Right forelimb (tissue), 1 donor: ENCODE measurements at places on chromosomes 4 and X.

- DNase-seq = no peak
Observed at GRCh38 chr4:186707996-186708395, 15.7 kb downstream of the FAT1 start.

DNA sequence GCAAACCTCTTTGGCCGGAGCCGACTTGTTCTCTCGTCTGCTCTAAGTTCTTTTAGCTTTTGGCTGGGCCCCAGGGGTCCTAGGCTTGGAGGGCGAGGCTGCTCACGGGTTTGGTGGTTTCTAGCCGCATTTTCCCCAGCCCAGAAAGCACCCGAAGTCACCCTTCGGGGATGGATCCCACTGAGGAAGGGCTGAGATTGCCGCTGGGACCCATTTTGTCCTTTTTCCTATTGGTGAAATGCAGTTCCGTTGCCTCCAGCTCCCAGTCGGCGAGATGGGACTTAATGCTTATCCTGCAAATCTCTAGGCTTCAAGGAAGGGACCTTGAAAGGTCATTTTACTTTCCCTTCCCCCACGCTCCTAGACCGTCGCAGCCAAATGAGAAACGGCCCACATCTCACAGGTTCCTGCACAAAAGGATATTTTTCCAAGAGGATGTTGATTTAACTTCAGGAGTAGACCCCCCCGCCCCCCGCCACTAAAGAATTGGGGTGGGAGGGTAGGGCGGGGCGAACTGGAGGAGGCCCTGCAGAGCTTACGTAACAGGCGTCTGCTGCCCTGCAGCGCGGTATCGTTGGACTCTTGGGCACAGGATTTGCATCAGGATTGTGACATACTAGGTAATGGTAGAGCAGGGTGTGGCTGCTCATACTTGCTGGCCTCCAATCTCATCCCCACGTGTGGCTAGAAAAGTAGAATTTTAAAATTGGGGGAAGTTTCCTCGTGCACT lies 564 bp downstream of the PGK1 start:
- DNase-seq = peak; percentile 54

- no peak for DNase-seq
Observed at GRCh38 chr4:79848329-79848728, 224.7 kb downstream of the ANTXR2 start.

DNA sequence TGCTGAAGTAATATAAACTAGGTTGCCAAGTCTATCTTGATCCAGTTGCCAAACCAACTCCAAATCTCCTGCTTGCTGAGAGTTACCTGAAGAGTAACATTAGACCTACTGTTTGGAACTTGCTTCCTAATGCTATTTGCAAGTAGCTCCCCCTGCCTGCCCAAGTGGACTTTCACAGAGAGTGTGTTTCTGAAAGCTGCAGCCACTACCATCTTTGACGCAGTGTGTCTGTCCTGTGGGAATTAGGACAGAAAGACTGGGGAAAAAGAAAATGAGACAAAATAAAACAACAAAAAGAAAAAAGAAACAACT lies 195.0 kb upstream of the HS3ST1 start:
- no peak for DNase-seq

DNA sequence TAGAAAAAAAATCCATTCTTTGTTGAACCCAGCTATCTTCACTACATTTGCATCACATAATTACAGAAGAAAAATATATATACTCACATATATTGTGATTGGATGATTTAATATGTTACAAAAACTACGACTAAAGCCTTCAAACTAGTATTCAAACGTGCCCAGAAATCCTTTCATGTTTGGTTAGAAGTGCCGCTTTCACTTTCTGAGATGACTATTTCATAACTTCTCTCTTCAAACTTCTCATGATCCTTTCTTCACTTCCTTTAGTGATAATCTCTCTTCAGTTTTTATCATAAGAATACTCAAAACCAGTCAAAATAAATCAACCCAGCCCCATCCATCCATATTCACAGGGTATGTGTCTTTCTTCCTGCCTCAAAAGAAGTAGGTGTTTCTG lies 50.8 kb upstream of the NAF1 start:
- no peak for DNase-seq

- DNase-seq = no peak
Observed at GRCh38 chr4:8117278-8117682, 41.3 kb downstream of the ABLIM2 start.

GRCh38 chrX:13345438-13345837 lies 25.6 kb upstream of the ATXN3L start:
- DNase-seq = no peak

- no peak for DNase-seq
Observed at GRCh38 chr4:56139241-56139827, 190.6 kb downstream of the CEP135 start.

GRCh38 chr4:157014621-157015591 lies 43.3 kb upstream of the PDGFC start:
- DNase-seq = no peak

GRCh38 chr4:110742143-110742542 lies 119.3 kb upstream of the PITX2 start:
- no peak for DNase-seq

GRCh38 chr4:126986828-126987227 lies 645.9 kb upstream of the INTU start:
- DNase-seq = no peak

DNA sequence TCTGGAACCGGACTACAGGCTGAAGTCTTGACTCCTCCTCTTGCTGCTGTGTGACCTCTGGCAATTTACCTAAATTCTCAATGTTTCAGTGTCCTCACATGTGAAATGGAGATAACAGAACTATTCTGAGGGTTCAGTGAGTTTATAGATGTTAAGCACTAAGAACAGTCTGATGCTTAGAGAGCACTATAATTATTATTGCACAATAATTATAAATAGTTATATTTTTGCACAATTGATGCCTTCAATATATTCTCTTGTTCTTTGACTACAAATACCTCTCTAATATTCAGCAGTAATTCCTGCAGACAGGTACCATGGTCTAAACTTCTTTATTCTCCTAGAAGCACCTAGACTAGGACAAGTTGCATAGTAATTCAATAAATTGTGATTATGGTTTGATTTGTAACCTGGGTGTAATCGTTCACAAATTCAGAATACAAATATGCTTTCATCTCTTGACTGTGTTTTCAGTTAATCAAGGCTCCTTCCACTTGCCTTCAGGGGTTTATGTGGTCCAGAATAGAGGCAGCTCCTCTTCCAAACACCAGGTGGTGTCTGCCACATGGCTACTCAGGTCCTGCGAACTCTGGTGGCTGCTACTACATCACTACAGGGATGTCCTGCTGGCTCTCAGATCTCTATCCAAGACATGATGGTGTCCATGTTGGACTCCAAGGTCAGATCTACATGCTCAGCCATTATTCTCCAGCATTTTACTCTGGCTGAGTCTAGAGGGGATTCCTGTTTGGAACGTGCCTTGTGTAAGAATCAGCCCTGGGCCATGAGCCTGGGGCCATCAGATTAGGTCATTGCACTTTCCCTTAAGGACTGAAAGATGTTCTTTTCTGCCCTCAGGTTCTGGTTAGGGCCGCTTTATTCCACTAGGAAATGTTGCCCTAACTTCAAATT lies 103.4 kb downstream of the QRFPR start:
- no peak for DNase-seq

GRCh38 chr4:173573286-173573685 lies 43.3 kb upstream of the HAND2 start:
- no peak for DNase-seq

GRCh38 chr4:156329779-156330178 lies 376.1 kb upstream of the CTSO start:
- DNase-seq = no peak

DNA sequence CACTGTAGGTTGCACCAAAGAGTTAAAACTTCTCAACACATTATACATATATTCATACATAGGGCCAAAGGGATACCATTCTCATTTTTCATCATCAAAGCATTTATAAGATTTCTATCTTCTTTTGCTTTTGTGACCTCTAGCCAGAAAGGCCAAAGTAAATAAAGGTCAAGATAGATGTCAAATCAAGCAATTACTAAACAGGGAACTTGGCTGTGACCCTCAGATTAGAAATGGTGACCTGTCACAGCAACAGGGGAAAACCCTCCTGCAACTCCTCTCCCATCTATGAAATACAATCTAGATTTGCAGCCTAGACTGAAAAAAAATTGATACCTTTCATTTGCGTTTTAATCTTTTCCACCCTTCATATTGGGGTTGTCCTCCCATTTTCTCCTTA lies 225.6 kb upstream of the FAM241A start:
- DNase-seq = no peak

DNA sequence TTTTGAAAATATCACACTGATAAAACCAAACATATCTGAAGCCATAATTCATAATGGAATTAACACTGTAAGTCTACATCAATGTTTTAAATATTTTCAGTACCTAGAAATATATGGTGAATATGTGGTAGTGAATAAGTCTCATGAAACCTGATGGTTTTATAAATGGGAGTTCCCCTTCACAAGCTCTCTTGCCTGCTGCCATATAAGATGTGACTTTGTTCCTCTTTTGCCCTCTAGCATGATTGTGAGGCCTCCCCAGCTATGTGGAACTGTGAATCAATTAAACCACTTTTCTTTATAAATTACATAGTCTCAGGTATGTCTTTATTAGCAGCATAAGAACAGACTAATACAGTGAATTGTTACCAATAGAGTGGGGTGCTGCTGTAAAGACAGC lies 536.8 kb upstream of the GALNT7 start:
- DNase-seq = no peak

- no peak for DNase-seq
Observed at GRCh38 chrX:47191806-47192401, 1.7 kb upstream of the UBA1 start.

GRCh38 chrX:9326369-9326768 lies 138.5 kb upstream of the TBL1X start:
- DNase-seq = no peak

- no peak for DNase-seq
Observed at GRCh38 chr4:140256335-140256734, 102.4 kb upstream of the MAML3 start.

GRCh38 chr4:6338175-6338950 lies 68.7 kb downstream of the WFS1 start:
- no peak for DNase-seq

- no peak for DNase-seq
Observed at GRCh38 chrX:20140420-20140819, 1.2 kb downstream of the EIF1AX start.

GRCh38 chrX:31036895-31037294 lies 34.9 kb downstream of the FTHL17 start:
- DNase-seq = no peak

- no peak for DNase-seq
Observed at GRCh38 chr4:109945056-109945455, 32.4 kb downstream of the EGF start.

- no peak for DNase-seq
Observed at GRCh38 chrX:130728208-130728607, 174.8 kb downstream of the ENOX2 start.

DNA sequence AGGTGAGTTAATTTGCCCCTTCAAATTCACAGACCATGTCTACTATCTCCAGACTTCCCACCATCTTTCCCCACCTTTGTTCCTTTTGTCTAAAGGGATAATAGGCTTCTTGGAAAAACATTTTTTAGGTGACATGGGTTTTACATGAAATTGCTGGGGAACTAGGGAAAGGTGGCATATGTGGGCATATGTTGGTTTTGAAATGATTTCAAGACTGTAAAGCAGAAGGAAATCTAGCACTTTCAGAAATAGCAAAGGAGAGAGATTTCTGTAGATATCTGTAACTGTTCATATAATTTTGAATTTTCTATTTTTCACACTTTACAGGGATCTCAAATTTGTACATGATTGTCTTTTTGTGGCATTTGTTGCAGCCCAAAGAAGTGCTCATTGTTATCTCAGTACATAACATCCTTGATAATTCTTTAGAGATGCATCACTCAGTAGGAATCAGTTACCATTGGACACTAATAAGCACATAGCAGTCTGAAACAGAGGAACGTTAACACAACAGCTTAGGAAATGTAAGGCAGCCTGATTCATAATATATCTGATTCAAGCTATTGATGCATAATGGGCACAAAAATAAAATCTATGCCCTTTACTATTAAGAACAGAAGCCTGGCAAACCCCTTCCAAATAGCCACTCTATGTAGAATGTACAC lies 659.7 kb downstream of the CENPC start:
- no peak for DNase-seq

DNA sequence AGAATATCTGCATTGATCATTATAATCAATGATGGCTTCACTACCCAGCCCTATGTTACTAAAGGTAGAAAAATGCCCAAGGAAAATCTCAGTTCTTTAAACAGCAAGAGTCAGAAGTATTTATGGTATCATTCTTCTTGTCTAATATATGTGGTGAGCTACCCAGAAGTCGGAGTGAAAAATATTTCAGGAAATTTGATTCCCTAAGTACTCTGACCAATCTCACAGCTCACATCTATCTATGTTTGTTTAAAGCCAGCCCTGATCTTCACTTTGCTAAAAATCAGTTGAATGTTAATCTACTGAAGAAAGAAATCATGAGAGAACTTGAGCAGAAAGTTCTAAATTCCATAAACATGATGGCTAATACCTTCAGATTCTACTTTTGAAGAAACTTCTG lies 522.9 kb upstream of the SLIT2 start:
- DNase-seq = no peak

DNA sequence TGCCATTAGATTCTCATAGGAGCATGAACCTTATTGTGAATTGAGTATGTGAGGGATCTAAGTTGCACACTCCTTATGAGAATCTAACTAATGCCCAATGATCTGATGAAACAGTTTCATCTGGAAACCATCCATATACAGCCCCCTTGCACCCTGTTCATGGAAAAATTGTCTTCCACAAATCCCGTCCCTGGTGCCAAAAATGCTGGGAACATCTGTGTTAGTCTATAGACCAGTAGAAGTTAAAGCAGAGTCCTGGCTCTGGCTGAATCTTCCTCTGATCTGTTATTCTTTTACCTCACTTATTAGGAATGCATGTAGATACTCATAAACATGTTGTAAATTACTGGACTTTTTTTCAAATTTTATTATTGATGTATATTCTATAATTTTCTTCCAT lies 29.2 kb downstream of the SULT1B1 start:
- DNase-seq = peak; percentile 70

DNA sequence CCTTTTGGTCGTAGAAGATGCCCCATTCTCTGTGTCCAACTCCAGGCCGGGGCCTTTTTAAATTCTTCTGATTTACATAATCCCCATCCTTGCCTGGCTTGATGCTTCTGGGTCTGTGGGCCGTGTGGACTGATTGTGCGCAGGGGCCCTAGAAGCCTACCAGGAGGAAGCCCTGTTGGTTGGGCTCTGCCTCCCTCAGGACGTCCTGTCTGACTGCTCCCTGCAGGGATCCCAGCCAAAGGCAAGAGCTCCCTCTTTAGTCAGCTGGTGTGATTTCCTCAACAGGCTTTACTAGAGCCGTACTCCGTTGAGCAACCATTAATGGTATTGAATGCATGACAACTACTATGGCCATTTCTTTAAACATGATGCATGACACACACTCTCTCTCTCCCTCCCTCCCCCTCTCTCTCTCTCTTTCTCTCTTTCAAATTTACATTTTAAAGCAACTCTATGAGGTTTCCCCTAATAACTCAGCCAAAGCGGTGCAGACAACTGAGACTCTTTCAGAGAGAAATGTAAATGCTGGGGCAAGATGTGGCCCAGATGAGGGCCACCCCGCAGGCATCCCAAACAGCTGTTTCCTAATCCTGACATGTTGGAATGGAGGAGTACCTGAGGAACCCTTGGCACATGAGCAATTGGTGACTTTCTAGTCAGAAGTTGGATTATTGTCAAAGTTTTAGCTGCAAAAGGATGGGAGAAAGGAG lies 117.3 kb downstream of the DRD5 start:
- DNase-seq = no peak

GRCh38 chr4:69239557-69240168 lies 25.1 kb upstream of the UGT2B11 start:
- DNase-seq = no peak

- no peak for DNase-seq
Observed at GRCh38 chr4:186067757-186068385, 1.1 kb upstream of the TLR3 start.
